ENCODE measurements at places on chromosomes 12 and 14.

- no peak for DNase-seq
Measured at GRCh38 chr14:32311294-32312009, 17.6 kb upstream of the AKAP6 start.

GRCh38 chr12:97283297-97283696 lies 179.3 kb upstream of the RMST start:
- no peak for DNase-seq

DNA sequence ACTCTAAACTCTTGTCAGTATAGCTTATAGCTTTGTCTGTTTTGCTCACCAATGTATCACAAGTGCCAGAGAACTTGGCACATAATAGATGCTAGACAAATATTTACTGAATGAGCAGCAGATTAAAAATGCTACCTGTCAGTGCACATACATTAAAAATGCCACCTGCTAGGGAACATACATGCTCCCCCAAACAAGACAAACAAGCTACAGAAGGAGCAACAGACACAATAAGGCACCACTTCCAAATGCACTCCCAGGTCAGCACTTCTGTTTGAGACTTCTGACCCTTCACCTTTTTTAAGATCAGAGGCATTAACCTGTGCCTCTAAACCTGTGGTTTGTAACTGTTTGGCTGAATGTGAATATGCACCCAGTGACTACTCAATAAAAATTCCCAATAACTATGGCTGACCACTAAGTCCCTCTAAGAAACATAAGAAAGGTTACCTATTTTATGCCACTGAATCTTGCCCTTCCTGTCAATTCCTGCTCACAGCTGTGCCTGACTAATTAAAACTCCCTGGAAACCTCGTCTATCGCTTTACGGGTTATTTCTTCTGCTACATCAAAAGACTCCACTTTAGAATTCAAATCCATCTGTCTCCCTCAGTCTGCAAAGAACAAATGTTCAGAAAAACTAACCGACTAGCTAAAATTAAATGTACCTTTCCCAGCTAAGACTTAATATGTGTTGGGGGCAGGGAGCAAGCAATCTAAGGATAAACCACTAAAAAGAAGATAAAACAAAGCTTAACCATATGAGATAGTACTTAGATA lies 41.0 kb downstream of the HECTD4 start:
- no peak for DNase-seq

DNA sequence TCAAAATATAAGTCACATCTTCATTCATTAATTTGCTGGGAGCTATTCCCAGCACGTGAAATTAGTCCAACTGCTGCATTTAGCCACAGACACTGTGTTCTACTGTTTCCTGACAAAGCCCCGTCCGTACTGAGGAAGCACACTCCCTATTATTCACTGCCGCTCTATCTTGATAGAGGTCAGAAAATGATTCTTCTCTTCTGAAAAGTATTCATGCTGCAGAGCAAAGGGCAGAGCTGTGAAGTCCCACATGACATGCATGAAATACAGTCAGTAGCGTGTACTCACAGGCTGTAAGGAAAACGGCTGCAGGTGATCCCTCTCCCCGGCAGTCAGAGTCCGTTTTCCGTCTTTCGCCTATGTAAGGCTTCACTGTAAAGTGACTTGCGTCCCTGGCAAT lies 302.5 kb upstream of the FKBP4 start:
- no peak for DNase-seq

DNA sequence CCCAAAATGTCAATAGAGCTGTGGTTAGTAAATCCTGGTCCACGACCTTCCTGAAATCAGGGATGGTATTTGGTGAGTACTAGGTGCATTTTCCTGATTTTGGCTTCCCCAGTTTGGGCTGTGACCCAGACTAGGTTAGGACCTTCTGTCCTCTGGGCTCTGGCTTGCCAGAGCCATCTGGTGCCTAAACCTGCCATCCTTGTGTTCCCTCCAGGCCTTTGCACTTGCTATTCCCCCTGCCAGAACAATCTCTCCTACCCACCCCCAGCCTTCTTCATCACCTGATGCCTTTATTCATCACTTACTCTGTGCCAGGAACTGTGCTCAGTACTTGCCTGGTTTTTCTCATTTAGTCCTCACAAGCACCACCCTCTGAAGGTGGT lies 216.7 kb downstream of the RBM19 start:
- DNase-seq, result no peak

DNA sequence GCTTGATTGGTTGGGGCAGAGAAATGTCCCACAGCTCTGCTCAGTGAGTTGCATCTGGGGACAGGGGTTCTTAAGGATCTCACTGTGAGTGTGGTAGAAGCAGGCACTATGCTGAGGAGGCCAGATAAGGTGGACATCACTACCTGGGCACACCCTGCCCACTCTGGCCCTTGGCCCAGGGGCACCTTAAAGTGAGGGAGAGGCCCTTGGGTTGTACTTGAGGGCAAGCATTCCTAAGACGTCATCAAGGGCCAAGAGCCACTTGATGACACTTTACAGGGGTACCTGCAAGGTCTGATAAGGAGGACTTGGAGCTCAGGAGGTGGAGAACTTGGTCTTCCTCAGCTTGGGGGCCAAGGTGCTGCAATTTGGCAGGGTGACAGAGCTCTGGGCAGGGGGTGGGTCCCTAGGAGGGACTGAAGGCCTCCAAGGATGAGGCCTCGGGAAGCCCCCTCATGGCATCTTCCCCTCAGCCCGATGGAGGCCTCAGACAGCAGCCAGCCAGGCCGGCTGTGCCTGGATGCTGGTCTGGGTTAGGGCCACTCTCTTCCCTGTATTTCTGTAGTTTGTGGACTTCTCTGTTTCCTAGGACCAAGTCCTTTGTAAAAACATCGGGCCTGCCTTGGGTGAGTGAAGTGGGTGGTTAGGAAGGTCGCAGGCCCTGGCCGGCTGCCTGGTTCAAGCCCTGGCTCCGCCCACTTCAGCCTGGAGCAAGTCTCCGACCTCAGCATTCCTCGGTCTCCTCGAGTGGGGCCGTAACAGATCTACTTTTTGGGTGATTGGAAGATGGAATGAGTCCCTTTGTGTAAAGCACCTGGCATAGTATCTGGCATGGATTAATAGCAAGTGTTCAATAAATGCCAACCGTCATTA lies 24.8 kb downstream of the GPR68 start:
- DNase-seq, result no peak

GRCh38 chr14:69999261-69999674 lies 120.1 kb downstream of the SMOC1 start:
- peak; percentile 76 for DNase-seq

GRCh38 chr12:57461917-57462250 lies 2.3 kb downstream of the GLI1 start:
- DNase-seq, result no peak

DNA sequence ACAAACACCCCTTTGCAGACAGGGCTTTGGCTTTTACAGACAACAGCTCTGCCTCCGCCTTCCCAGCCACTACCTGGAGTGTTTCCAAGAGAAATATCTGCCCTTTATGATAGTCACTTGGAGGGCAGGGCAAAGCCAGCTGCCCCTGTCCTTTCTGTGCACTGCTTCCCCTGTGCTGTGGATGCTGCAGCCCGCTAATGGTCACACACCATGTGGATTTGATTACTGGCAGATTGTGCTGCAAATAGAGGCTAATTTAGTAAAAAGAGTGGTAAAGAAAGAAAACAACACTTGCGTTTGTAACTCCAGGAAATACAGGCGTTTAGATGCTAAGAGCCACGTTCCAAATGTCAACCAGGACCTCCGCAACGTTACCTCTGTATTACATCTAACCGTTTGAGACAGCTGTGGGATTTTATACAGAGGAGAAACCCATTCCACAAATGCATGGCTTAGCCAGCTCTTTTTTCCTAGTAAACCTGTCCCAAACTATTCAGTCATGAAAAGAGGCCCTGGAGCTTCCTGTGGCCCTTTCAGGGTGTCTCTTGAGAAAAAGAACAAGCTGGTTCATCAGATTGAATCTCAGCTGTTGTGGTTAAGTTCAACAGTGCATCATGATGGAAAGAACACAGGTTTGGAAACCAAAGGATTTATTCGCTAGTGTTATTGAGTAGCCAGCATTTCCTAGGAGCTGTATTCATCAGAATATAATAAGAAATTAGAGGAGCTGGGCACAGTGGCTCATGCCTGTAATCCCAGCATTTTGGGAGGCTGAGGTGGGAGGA lies 30.1 kb upstream of the PWP1 start:
- no peak for DNase-seq

DNA sequence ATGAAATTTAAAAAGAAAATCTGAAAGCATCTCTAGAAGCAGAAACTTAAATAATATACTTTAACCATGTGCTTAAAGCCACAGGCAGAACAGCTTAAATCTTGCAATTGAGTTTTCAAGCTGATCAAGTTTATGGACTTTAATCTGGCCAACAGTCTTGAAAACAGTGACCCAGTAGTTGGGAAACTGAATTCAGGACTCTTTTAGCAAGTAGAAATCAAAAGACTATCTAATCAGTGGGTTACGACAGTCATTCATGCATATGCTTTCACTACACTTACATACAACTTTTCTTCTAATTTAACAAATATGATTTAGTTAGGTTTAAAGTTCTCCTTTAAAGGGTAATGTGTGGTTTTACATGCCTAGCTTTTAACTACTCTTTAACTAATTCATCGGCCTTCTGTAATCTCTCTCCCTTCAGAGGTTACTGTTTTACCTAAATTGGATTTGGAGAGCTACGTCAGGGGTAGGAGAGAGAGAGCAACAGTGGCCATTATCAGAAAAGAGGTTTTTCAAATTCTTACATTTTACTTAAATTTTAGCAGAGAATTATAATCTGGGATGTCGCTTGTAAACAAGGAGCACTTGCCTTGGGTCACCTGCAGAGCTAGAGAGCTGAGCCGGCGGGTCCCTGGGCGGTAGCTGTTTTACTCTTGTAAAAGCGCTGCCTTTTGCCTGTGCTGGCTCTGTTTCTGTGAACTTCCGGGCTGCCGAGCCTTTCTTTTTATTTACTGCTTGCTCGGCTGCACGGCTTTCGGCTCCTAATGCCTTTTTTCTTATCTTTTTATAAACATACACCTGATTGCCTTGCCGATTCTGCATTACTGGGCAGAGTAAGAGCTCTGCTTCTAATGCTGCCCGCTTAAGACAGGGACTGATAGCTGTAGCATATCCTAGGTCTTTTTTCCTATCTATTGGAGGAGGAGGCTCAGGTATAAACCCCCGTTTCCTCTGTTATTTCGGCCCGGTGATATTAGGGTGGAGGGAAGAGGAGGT lies 17.4 kb upstream of the LYZ start:
- DNase-seq, result peak; percentile 37

GRCh38 chr12:18644564-18644963 lies 93.2 kb downstream of the PLCZ1 start:
- DNase-seq, result no peak

GRCh38 chr14:36319899-36320199 lies 588 bp downstream of the MBIP start:
- no peak for DNase-seq

- DNase-seq, result no peak
Measured at GRCh38 chr12:81086342-81086741, 8.5 kb downstream of the ACSS3 start.

GRCh38 chr12:9741726-9742125 lies 8.8 kb upstream of the CLECL1 start:
- DNase-seq, result no peak

DNA sequence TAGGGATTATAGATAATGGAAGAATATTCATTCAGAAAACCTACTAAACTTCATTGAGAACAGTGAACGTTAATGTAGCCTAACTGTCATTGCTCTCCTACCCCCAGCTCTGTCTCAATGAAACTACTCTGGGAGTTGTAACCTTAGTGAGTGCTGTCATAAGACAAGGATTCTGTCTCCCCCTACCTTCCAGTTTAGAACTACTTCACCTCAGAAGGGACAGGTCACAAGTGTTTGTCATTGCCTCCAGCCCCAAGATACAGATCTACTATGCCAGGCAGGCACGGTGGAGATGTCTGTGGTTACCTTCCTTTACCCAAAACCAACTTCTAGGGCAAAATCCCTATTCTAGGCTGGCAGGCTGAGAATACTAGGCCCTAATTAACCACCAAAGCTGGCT lies 833.1 kb upstream of the SEL1L start:
- no peak for DNase-seq

- no peak for DNase-seq
Measured at GRCh38 chr14:102927346-102927877, 4.9 kb downstream of the AMN start.

DNA sequence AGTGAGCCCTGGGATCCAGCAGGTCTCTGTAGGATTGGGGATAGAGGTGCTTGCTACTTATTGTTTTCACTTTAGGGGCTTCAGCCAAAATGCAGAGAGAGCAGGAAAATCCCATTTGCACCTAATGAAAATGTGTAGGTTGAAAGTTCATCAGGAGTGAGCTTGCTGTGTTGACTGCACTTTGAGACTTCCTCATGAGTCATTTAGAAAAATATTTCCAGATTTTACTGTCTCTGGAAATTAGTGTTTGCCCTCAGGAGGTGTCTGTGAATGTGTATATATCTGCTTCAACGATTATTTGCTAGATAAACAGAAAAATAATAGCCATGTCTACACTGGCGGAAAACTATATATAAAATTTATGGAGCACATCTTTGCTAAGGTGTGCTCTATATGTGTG lies 159.3 kb downstream of the CAND1 start:
- no peak for DNase-seq

- DNase-seq, result no peak
Measured at GRCh38 chr14:100096656-100097055, 31.4 kb downstream of the EVL start.

DNA sequence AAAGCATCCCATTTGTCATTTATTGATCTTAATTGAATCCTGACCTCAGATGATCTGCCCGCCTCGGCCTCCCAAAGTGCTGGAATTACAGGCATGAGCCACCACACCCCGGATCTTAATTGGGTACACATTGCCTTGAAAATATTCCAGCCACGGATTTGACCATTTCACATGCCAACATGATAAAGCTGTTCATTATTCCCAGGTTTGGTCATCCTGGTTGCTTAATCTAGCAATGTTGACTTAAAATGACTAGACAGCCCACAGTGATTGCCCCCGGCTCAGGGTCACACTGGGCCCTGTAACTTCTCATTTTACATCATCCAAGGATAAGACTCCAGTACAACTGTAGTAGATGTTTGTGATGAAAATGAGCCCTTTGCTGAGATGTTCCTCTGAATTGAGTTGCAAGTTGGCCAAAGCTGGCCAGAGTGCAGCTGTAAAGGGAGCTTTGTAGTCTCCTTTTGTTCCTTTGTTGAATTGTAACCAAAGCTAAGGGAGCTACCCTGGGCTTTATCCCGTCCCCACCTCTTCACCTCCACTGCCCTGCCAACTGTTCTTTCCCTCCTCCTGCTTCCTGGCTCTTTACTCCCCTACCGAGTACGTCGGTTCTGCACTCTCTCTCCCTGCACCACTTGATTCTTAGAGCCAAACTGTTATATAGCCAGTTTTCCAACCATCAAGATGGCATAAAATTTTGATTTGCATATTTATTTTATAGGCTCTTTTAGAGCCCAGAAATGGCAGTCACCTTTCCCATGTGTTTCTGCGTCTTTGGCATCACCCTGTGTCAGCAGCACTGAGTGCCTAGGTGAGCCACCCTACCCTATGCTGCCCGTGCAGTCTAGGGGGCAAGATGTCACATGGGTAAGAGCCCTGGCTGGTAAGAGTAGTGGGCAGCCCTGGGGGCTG lies 141.3 kb upstream of the HIF1A start:
- DNase-seq, result no peak

DNA sequence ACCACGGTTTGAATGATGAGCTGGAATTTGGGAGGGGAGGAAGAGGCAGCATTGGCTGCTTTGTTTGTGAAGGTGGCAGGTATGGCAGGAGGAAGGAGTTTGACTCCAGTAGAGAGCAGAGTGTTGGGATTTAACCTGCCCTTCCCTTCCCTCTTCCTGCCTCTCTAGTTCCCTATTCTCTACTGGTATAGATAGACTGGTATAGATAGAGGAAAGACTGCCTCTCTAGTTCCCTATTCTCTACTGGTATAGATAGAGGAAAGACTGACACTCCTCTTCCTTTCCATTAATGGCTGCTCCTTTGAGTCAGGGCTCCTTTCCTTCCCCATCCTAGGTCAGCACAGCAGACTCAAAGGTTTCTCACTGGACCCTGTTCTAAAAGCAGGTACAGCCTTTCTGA lies 8.4 kb upstream of the SYCP3 start:
- DNase-seq, result no peak

Data from NCI-H526 treated with DMSO at 0.1 percent for 48 hours (cell line).